ENCODE measurements at places on chromosomes 7 and 10. TPM values are rescaled to one million over a fixed set of nuclear protein-coding genes. Genes with fewer than 3 reads are reported as not detected.

- peak; percentile 44 for DNase-seq
These were observed 70.0 kb upstream of the PCBD1 start for GRCh38 chr10:70958396-70958795.

- no peak for DNase-seq
These were observed 8.0 kb downstream of the DLX5 start for GRCh38 chr7:97016381-97017191.

Gene CLDN4
- total RNA-seq = 0.38 TPM

DNA sequence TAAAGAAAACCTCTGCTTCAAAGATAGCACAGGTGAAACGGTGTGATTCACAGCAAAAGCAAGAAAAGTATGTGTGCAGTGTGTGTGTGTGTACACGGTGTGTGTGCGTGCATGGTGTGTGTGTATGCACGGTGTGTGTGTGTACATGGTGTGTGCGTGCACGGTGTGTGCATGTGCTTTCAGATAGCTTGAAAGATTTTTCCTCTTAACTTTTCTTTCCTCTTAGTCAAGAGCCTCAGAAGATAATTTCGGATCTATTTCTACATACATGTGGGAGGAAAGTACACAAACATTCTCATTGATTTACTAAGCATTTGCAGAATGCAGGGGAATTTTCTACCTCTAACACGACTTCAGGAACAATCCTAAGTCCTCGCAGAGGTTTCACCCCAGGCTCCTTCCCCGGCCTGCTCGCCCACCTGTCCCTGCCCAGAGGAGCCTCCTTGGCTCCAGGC lies 2.9 kb downstream of the FGFR2 start:
- DNase-seq = no peak

Gene ANKRD61
- not detected for total RNA-seq

GRCh38 chr10:124239134-124239533 lies 145.7 kb upstream of the CHST15 start:
- DNase-seq = no peak

DNA sequence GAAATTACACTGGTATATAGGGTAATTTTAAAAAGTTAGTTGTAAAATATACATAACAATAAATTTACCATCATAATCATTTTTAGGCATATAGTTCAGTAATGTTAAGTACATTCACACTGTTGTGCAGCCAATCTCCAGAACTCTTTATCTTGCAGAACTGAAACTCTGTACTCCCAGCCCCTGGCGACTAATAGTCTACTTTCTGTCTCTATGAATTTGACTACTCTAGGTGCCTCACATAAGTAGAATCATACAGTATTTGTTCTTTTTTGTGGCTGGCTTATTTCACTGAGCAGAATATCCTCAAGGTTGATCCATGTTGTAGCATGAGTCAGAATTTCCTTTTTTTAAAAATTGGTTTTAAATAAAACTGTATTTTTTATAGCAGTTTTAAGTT lies 41.4 kb downstream of the NRF1 start:
- DNase-seq = no peak

Gene FAM25G
- total RNA-seq = not detected

GRCh38 chr7:101882005-101882421 lies 64.6 kb downstream of the CUX1 start:
- DNase-seq = no peak
